ENCODE measurements at places on chromosomes 7 and 10.
A peak's percentile ranks its signal among the peaks of the same experiment; 100 is the strongest.

- no peak for DNase-seq
Observed at GRCh38 chr10:59586407-59586891, 123.2 kb downstream of the SLC16A9 start.

GRCh38 chr7:81218480-81219106 is 299.7 kb upstream of the SEMA3C start:
- no peak for DNase-seq

DNA sequence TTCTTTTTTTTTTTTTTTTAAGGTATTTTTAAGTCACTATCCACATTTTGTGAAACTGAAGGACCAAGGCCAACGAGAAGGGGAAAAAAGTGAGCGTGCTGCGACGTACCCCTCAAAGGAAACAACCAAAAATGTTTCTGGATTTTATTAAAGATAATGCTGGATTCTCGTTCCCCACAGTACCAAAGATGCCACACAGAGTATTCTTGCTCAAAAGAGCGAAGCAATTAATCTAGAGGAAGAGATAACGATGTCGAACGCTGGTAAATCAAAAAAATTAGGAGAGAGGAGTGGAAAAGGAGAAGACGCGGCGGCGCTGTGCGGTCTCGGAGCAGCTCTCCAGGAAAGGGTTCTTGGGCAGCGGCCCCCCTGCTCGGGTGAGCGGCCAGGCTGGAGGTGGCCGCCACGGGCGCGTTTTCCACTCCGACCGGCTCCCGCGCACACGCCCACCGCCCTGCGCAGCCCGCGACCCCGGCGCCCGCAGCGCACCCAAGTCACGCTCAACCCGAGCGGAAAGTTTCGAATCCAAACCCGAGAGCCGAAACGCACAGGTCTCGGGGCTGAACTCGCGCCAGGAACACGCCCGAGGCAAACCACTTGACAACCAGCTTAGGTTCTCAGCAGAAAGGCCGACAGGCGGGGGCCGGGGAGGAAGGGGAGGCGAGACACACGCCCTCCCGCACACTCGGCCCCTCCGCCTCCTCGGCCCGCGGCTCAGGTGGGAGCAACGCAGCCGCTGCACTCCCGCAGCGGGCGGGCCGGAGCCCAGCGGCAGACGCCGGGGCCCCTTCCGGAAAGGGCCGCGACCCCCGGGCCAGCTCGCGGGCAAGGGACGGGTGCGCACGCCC is 989 bp downstream of the SRPK2 start:
- peak; percentile 70 for DNase-seq

GRCh38 chr10:61390851-61391250 is 62.3 kb downstream of the TMEM26 start:
- no peak for DNase-seq

- DNase-seq: no peak
Observed at GRCh38 chr7:23058408-23059096, 44.6 kb upstream of the HYCC1 start.

- DNase-seq: no peak
Observed at GRCh38 chr10:92829042-92829785, 19.1 kb upstream of the EXOC6 start.

GRCh38 chr7:18366394-18366793 is 129.2 kb upstream of the HDAC9 start:
- DNase-seq: no peak

GRCh38 chr10:4057725-4058513 is 272.9 kb upstream of the KLF6 start:
- no peak for DNase-seq

GRCh38 chr10:35056686-35057085 is 33.5 kb downstream of the CUL2 start:
- no peak for DNase-seq

Measured in dorsolateral prefrontal cortex (tissue), 122 donors.